Kidney (tissue), 22 donors: ENCODE measurements at places on chromosomes 12 and 14. TPM values are rescaled to one million over a fixed set of nuclear protein-coding genes. Genes with fewer than 3 reads are reported as not detected.

Gene PRPH
- total RNA-seq: 2.7 TPM

Gene POTEG
- total RNA-seq: not detected

Gene RILPL2
- total RNA-seq: 8.0 TPM

Gene ITGB7
- total RNA-seq: 14.5 TPM

Gene FAM222A
- total RNA-seq: 3.7 TPM

Gene PIK3C2G
- 5.8 TPM for total RNA-seq
